RKO (cell line): ENCODE measurements at places on chromosomes 6 and 20.

DNA sequence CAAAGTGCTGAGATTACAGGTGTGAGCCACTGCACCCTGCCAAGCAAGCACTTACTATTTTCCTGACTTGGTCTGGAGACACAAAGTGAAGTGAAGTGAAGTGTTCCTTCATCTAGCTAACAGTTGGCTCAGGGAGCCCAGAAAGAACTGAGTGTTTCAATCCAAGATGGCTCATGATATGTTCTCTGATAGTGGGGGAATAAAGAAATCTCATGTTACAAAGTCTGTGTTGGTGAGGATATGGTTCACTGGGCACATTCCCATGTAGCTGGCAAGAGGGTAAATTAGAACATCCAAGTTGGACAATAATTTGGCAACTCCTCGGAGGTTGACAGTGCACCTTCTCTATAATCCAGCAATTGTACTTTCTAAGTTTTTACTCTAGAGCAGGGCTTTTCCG lies 5.0 kb upstream of the ITPR3 start:
- DNase-seq = no peak

DNA sequence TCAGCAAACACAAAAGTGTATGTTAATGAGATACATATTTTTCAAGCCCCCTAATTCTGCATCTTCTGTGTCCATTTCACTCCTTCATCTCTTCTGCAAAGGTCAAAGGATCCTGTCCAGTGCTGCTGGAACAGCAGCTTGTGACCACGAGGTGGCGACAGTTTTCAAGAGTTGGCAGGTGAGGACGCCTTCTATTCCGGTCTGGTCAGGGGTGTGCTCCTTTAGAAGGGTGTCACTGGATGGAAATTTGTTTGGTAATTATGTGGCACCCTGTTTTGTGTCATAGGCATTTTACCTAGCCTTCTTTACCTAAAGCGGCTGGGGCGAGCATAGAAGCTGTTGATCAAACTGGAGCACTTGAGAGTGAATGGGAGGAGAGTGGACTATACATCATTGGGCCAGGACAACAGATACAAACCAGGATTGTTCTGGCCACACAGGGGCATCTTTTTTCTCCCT lies 32.9 kb upstream of the ERVFRD-1 start:
- DNase-seq = peak; percentile 68

- DNase-seq = no peak
Measured at GRCh38 chr6:14224359-14225103, 107.0 kb downstream of the CD83 start.

- DNase-seq = no peak
Measured at GRCh38 chr6:127383988-127384387, 40.6 kb upstream of the ECHDC1 start.

- DNase-seq = no peak
Measured at GRCh38 chr20:46025376-46025783, 3.6 kb upstream of the SLC12A5 start.

- no peak for DNase-seq
Measured at GRCh38 chr6:36493319-36493718, 50.5 kb downstream of the KCTD20 start.

GRCh38 chr6:152723398-152723797 lies 25.7 kb downstream of the MYCT1 start:
- no peak for DNase-seq

DNA sequence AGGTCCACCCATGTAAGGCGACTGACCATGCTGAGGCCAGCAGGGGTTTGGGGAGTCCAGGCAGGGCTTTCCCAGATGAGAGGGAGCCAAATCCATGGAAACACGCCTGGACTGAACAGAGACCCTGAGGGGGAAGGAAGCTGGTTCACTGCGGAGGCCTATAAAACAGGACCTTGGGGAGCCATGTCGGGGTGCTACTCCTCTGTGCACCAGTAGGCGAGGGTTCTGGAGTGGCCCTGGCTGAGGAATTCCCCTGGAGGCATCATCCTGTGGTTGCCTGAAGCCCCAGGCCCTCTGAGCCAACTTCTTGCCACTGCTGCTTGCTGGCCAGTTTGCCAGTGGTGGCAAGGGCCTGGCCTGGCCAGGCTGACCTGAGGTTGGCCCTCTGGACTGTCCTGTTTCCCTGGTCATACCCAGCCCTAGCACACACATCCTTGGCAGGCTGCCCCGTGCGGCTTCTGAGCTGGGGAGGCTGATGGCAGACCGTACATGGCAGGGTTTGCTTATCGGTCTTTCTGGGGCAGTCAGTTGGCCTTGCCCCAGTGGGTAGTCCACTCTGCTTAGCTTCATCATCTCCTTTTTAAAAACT lies 2.2 kb upstream of the LRRN4 start:
- peak; percentile 25 for DNase-seq

DNA sequence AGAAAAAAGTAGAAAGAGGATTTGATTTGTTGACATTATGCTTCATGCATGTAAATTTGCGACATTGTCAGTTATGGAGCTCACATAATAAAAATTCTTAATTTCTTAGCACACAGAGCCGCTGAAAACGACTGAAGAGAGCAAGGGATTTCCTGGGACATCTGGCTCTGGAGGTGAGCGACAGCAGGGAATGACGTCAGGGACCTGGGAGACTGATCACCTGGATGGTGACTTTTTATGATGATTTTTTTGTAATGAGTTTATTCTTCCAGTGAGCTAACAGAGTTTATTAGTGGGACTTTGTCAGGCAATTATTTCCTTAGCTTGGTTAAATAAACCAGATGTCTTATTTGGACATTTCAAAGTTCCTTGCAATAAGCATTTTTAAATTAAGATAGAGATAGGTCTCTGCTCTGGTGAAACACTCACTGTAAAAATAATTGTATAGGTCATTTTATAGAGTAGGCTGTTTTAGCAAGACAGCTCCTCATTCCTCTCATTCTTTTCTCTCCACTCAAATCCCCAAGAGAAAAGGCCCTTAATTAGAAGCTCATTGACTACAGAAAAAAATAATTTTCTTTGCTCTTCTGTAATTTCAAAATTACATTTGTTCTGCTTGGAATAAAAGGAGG lies 19.4 kb downstream of the TMEM200A start:
- DNase-seq = no peak

- DNase-seq = no peak
Measured at GRCh38 chr20:51429144-51429482, 113.4 kb downstream of the NFATC2 start.

DNA sequence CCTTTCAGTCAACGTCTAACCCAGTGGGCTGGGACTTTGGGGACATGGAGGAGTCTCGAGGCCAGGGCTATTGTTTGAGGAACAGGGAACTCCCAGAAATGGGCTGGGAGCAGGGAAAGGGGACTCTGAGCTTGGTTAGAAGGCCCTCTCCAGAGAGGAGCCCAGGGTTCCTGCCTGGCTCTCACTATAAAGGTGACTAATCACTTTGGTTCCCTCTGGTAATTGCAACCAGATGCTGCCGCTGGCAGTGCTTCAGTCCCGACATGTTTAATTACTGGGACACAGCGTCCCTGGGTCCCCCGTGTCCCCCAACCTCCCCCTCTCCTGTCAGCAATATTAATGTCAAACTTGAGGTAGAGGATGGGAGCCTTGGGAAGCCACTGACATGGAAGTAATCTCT lies 5.0 kb upstream of the GDF5 start:
- DNase-seq = no peak

GRCh38 chr20:32972181-32973076 lies 31.8 kb downstream of the SUN5 start:
- no peak for DNase-seq

DNA sequence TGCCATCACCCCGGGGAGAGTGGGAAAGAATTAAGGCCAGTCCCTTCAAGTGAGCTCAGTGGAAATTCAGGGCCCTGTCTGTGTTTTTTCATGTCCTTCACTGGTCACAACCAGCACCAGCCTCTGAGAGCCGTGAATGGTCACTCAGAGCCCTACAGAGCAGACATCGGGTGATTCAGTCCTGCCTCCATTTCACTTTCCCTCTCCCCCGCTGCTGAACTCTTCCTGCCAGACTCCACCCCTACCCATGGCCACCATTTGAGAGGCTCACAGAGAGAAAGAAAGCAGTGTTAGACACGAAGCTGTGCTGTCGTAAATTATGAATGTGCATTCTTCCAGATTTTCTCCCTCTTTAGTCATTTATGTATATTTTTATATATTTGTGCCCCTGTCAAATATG lies 5.4 kb downstream of the R3HDML start:
- DNase-seq = no peak

- no peak for DNase-seq
Measured at GRCh38 chr20:36490191-36490590, 51.1 kb upstream of the MYL9 start.

DNA sequence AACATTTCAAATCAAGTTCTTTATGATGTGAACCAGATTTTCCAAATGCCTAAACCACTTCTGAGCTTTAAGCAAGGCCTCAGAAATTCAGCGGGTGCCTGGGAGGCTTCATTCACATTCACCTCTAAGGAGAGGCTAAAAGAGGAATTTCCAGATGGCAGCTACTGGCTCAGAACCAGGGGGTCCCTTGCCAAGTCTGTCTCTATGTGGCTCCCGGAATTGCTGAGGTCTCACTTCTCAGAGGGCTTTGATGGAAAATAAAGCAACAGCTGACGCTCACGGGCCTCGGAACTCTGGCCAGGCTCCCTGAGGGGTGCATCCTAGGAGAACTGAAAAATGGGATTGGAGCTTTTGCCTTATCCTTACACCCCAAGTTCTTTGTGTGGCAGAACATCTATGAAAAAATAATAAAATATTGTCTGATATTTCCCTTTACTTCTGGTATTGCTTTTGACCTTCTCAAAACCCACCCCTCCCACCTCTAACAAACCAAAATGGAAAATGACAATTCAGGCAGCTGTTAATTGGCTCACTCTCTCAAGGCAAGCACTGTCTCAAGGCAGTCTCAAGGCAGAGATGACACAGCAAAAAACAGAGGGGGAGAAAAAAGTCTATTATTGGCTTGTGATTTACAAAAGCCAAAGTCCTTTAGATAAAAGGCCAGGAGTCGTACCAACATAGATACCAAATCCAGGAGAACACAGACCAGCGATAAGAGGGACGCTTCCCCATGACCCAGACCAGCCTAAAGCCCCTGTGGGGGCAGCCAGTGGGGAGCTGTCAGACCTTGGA lies 21.8 kb upstream of the LRRN4 start:
- no peak for DNase-seq

- no peak for DNase-seq
Measured at GRCh38 chr6:45466686-45467085, 89.0 kb upstream of the SUPT3H start.

DNA sequence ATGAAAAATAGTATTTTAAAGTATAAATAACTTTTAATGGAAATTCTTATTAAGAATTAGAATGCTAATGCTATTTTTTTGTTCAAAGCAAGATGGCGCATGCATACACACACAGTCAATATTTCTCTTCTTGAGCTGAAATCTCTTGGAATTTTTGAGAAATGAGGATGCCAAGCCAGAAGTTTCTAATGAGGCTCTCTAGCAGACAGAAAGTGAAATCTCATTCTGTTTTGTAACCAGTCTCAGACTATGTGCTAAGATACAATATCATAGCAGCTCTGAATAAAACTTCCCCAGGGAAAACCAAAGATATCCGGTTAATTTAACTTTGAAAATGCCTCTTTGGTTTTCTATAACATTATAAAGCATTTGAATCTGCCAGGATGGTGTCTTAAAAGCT lies 97.2 kb upstream of the HDAC2 start:
- no peak for DNase-seq

DNA sequence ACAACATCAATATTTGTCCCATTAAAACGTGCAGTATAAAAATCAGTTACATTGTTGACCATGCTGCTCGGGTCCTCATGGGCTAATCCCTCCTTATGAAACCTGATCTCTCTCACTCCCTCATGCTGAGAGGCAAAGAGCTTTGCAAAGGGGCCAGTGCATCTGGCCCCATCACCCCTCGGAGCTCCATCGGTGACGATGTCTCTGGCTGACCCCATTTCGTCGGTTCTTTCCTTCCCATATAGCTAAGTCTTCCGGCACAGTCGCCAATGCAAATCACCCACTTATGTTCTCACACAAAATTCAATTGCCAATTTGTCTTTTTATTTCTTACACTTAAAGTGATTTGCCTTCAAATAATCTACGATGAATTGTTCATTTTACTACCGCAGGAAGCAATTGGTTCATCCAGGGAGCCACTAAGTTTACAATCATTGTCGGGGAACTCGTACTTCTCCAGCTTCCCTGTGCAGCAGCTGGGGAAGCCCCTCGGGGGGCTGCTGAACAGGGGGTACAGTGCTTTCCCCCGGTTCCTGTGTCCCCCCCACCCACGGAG lies 199.8 kb upstream of the CDH4 start:
- no peak for DNase-seq

DNA sequence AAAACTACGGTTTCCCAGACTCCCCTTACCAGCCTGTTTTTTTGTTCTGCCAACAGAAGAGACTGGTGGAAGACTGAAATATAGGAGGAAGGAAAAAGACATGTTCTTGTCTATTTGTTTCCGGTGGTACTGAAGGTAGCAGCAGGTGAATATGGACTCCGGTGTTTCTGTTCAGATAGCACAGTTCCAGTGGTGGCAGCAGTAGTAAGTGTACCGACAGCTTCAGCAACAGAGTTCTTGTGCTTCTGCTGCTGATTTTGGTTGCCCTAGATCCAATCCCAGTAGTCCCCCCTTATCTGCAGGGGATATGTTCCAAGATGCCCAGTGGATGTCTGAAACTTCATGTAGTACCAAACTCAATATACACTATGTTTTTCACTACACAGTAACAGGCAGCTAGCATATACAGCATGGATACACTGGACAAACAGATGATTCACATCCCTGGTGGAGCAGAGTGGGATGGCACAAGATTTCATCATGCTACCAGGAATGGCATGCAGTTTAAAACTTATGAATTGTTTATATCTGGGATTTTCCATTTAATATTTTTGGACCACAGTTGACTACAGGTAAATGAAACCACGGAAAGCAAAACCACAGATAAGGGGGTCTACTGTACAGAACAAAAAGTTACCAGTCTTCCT lies 301.8 kb downstream of the BTBD9 start:
- DNase-seq = peak; percentile 66

GRCh38 chr6:156309017-156309416 lies 468.2 kb upstream of the ARID1B start:
- DNase-seq = no peak

DNA sequence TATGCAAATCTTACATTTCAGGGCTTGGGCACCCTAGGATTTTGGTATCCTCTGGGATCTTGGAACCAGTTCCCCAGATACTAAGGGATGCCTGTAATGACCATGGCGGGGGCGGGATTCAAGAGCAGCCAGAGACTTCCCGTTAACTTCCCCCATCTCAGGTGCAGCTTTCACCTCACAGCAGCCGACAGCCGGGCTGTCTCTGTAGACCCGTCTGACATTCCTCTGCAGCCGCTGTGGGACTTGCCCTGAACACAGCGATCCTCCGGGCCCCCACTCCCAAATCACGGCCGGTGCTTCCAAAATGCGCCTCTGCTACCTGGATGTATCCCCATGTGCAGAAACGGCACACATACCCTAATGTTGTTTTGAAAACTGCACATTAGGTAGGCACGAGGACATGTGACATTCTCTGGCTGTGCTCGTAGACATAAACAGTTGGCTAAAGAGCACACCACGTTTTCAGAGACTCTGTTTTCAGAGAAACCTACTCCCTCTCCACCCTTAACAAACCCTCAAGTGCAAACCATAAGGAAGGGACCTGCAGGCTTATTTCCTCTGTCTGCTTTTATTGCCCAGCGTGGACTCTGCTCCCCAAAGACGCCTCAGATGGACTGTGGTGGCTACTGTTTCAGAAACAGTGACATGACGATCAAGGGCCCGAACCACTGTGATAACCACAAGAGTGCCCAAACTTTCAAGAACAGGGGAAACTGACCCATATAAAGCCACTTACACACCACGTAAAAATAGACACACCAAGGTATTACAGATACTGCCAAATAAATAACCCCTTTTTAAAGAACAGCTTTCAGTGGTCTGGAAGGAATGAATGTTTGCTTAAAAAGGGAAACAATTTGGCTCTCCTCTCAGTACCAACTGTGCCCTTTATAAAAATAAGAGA lies 72.9 kb upstream of the FOXC1 start:
- DNase-seq = no peak
